ENCODE measurements at places on chromosomes 1 and 21. TPM values are rescaled to one million over a fixed set of nuclear protein-coding genes. Genes with fewer than 3 reads are reported as not detected.
A peak's percentile ranks its signal among the peaks of the same experiment; 100 is the strongest.

CD5L gene
- 0.25 TPM for total RNA-seq

PADI6 gene
- not detected for total RNA-seq

TPTE gene
- 123 TPM for total RNA-seq

LCK gene
- 3.2 TPM for total RNA-seq

FCER1G gene
- 13.3 TPM for total RNA-seq

DNA sequence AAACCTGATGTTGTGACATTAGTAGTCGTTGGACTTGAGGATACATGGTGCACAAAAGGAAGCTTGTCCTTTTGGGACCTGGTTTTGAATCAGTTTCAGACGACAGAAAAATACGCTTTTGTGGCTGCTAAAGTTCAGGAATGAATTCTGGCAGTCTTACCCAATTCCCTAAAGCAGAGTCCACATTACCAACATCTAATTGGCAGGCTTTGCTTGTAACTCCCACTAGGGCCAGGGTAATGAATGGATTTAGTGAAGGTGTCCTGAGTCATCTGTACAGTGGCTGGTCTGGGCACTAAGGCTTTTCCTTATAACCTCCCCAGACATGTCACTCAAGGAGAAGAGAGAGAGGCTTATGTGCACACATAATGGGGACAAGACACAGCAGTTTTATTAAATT lies 66.2 kb upstream of the RNPC3 start:
- DNase-seq = no peak

- no peak for DNase-seq
These were observed 16.4 kb downstream of the ATP5PO start for GRCh38 chr21:33899199-33899598.

DNA sequence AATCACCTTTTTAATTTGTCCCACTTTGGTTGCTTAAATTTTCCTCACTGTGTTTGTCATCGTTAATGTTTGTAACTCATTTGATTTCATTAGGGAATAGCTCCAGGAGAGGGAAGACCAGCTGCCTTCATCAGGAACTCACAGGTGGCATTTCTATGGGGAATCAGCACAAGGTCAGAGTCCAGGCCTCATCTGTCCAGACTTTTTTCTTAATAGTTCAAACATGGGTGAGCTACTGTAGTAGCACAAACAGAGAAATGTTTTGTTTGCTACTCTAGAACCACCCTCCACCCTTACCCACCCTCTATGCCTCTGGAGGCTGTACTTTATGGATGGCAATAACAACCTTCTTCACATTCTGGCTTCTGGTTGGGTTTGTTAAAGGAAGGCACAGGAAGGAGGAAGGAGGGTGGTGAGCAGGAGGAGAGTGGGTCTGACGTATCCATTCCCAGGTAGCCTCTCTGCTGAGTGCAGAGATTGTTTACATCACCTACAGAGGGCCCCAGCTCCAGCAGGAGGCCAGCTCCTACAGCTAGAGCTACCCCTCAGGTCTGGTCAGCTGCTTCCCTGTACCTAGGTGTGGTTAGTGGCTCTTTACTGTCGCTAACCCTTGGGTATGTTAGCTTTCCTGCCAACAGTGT lies 8.1 kb upstream of the TEDDM1 start:
- no peak for DNase-seq

DNA sequence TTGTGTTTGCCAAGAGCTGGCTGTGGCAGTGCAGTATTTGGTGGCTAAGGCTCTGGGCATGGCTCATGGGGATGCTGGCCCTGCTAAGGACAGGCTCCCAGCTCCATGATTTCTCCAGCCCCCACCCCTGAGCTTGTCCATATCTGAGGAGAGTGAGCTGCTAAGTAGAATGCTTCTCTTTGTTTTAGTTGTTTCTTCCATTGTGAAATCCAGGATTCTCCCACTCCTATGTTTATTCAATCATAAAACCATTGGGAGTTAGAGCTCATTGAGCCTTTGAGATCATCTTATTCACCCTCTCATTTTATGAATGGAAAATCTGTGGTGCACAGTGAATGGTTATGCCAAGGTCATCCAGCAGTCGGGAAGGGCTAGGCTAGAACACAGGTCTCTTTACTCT lies 188.8 kb downstream of the TNR start:
- DNase-seq = no peak

DNA sequence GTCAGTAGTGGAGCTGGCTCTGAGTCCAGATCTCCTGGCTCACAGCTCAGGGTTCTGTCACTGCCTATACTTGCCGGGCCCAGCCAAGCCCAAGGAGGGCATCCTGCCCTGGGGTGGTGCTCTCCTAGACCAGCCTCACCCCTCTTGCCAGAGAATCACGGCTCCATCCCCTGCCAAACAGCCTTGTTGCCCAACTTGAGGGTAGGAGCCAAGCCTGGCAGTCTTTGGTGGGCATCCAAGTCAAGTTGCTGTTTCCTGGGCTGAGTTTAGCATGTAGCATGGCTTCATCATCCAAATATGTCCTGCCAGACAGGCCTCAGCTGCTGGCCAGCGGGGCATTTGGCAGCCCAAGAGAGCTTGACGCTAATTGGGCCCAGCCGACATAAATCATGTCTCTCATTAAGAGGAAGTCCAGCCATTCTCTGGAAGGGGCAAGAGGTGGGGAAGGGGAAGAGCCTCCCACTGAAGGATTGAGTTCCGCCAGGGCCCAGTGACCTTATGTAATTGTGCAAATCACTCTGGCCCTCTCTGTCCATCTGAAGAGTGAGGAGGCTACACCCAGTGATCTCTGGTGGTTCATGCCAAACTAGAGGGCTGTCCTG lies 22.6 kb upstream of the TRABD2B start:
- DNase-seq = no peak

GRCh38 chr1:109482791-109483671 lies 674 bp upstream of the ATXN7L2 start:
- DNase-seq = no peak

- no peak for DNase-seq
These were observed 84.5 kb downstream of the ATP6V1G3 start for GRCh38 chr1:198455966-198456365.

DNA sequence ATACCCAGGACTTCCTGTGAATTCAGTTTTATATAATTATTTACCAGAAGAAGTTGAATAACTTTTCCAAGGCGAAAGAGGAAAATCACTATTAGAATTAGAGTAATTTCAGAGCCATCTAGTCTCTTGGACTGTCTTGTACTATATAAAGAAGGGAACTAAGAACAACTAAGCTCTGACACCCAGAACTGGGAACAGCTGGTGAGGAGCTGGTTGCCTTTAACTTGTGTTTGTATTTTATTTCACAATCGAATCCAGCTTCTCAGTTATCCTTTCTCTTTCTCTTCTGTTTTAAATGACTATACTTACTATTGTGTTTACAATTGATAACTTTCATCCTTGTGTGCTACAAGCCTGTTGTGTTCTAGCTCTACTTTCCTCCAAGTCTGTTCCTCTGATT lies 8.4 kb downstream of the SNX27 start:
- DNase-seq = no peak

DNA sequence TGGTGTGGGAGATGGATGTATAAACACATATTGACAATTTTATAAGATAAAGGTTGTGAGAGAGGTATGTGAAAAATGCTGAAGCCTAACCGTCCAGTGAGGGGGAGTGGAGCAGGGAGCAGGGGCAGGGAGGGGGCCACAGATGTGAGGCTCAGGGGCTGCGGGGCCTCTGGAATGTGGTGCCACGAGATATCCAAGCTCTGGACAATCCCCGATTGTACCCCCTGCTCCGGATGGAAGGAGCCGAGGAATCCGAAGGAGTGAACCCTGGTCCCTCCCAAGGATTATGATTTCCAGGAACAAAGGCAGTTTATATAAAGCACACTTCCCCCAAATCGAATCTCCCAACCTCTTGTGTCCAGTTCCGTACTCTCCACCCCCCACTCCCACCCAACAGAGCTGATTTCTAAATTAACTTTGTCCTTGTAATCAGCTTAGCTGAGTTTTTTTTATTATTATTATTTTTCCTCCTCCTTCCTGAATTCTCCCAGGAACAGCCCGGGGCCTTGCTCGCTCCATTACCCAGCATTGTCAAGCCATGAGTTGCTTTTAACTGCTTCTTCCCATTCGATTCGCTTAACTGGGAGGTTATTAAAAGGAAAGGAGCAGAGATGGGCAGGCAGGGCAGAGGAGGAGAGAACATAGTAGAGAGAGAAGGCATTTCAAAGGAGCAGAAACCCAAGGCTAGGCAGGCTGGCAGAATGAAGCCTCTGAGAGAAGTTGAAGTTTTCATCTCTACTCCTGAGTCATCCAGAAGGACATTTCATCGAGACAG lies 9.4 kb downstream of the KIRREL1 start:
- DNase-seq = no peak

DNA sequence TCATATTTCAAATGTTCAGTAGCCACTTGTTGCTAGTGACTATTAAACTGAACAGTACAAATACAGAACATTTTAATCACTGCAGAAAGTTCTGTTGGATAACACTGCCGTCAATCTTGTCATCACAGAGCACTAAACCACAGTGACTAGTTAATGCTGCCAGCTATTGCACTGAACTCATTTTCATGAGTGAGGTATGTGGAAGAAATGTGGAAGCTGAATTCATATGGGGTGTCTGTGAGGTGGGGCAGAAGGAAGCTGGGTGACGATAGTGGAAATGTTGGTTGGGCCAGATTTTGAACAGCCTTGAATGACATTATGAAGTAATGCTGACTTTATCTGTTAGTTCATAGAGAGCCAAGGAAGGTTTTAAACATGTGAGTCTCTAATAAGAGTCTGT lies 49.6 kb downstream of the OSBPL9 start:
- DNase-seq = no peak

GRCh38 chr1:23286401-23286800 lies 57.7 kb downstream of the HNRNPR start:
- no peak for DNase-seq

- no peak for DNase-seq
These were observed 348.8 kb downstream of the RYR2 start for GRCh38 chr1:237390823-237391222.

- DNase-seq = no peak
These were observed 25.0 kb downstream of the GORAB start for GRCh38 chr1:170556917-170557316.

GRCh38 chr1:31715087-31715872 lies 11.5 kb upstream of the COL16A1 start:
- DNase-seq = peak; percentile 96

DNA sequence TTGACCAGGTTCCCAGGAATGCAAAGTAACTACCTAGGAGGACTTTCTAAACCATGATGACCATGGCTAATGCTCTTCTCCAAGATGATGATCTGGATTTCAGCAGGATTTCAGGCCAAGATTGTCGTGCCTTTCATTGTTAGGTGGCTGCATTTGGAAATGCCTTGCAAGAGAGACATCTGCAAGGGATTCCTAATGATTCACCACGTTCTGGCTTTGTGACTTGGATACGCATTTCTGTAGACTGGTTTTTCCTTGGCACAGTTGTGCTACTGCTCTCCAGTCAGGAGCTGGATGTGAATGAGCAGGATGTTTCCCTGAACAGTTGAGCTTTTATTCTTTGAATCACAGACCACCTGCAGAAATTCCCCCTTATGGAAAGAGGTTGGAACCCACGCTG lies 212.4 kb downstream of the BACH1 start:
- DNase-seq = no peak

DNA sequence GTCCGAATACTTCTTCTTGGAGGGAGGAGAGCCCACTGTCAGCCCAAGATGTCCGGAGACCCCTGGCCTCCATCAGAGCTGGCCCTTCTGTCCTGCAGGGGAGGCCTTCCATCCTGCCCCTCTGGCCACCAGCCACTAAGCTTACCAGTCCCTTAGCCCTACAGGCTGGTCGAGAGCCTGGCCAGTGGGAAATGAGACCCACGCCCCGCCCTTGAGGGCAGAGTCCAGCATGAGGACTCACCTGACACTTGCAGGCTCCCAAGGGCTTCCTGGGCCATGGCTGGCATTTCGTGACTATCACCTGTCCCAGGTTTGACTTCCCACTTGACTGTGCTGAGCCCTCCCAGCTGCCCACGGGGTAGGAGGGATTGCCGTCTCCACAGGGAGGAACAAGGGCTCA lies 361.8 kb upstream of the VAMP3 start:
- peak; percentile 3 for DNase-seq

- no peak for DNase-seq
These were observed 7.3 kb downstream of the PLEKHO1 start for GRCh38 chr1:150156868-150157603.

GRCh38 chr1:3669971-3670431 lies 17.7 kb downstream of the TP73 start:
- no peak for DNase-seq

- no peak for DNase-seq
These were observed 51.4 kb downstream of the PTBP2 start for GRCh38 chr1:96772972-96773371.

DNA sequence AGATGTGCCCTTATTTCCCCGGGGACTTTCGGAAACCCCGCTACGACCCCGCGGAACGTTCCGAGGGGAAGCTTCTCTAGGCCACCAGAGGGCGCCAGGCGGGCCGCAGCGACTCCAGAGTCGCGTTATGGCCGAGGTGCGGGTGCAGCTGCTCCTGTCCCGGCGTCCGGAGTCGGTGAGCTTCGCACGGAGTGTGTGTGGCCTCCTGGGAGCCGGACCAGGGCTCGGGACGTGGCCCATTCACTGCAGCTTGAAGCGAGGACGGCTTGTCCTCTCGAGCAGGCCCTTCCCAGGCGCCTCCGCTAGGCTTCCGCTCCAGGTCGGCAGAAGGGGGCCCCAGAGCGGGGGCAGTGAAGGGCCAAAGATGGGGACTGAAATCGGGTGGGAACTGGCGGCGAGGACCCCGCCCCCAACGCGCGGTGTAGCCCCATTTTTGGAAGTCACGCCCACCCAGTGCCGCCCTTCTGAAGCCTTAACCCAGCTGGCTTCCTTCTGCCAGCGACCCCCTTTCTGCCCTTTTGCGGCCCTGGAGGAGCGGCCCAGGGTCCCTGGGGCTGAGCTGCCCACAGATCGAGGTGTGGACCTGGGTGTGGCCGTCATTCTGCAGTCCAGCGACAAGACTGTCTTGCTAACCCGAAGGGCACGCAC lies at the start of gene NUDT17:
TSS of gene NUDT17 (plus strand) at position 117 of the 648 bp plus-strand sequence. CDS start at position 128, 11 bp downstream.
- peak; percentile 84 for DNase-seq

- DNase-seq = no peak
These were observed 47.6 kb upstream of the DMRTB1 start for GRCh38 chr1:53411541-53412152.

- DNase-seq = no peak
These were observed 238 bp upstream of the SCP2 start for GRCh38 chr1:52926864-52927211.

DNA sequence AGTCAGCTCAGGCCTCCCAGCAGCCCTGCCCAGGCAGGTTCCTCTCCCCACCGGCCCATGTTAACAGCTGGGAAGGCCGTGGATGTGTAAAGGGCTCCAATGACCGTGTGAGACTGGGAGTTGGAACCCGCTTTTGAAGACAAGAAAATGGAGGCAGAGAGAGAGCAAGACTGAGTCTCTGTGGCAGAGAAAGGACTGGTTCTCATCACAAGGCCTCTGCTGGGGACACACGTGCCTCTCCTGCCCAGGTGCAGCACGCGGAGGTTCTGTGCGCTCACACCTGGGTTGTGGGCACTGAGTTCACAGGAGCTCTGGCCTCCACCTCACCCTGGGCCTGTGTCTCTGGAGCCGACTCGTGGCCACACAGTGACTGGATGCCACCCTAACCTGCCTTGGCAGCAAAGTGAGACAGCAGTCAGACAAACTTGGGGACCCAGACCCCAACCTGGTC lies 27.0 kb downstream of the RUNX3 start:
- no peak for DNase-seq
